Uterus (tissue), 4 donors: ENCODE measurements at places on chromosomes 2 and 18.

DNA sequence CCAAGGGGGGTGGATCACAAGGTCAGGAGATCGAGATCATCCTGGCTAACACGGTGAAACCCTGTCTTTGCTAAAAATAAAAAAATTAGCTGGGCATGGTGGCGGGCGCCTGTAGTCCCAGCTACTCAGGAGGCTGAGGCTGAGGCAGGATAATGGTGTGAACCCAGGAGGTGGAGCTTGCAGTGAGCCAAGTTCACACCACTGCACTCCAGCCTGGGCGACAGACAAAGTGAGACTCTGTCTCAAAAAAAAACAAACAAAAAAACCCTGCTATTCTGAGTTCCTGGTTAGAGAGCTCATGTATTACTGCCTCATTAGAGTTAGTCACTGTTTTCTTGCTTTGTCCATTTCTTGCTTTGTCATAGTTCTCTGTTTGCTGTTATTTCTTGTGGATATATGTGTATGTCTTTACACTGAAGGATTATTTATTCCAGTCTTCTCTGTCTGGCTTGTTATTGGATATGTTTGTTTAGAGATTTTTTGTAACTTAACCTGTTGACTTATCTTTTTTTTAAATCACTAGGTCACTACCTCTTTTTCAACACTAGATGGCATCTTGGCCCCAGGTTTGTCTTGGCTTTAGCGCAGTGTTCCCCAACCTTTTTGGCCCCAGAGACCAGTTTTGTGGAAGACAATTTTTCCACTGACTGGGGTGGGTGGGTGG is 17.0 kb downstream of the TTLL4 start:
- DNase-seq = no peak

DNA sequence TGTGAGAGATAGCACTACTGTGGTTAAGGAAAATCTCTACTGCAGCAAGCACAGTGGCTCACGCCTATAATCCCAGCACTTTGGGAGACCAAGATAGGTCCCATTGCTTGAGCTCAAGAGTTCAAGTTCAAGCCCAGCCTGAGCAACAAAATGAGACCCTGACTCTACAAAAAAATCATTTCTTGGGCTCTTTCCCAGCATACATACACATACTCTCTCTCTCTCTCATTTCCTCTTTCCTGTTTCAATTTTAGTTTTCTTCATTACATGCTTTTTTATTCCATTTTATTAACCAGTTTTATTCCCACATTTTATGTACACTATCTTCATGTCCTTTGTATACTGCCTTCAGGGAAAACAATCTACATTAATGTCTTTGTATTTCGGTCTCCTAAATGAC is 14.6 kb downstream of the WDR33 start:
- DNase-seq = no peak

GRCh38 chr18:23835506-23835905 is 146.3 kb downstream of the LAMA3 start:
- DNase-seq = peak; percentile 64

DNA sequence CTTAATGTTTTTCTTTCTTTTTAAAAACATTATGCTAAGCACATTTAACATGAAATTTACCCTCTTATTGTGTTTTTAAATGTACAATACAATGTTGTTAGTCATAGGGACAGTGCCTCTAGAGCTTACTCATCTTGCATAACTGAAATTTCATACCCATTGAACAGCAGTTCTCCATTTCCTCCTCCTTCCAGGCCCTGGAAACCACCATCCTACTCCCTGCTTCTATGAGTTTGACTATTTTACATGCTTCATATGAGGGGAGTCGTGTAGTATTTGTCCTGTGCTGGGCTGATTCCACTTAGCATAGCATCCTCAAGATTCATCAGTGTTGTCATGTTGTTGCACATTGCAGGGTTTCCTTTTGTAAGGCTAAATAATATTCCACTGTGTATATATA is 92.6 kb downstream of the SPATS2L start:
- DNase-seq = no peak

DNA sequence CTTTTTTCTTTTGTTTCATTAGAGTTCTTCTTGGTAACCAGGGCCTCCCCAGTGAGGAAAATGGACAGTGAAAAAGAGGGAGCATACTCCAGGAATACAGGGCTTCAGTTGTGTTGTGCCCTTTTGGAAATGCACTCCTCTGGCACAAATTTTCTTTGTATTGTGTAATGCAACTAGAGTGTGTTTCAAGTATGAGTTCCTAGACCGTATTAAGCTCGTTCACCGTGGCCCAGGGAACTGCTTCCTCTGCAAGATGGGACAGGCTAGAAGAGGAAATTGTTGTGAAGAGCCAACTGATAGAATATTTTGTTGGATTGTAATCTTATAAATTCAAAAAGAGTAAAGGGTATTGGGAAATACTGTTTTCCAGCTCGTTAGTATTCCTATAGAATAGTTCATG is 137.2 kb upstream of the TTC39C start:
- no peak for DNase-seq

DNA sequence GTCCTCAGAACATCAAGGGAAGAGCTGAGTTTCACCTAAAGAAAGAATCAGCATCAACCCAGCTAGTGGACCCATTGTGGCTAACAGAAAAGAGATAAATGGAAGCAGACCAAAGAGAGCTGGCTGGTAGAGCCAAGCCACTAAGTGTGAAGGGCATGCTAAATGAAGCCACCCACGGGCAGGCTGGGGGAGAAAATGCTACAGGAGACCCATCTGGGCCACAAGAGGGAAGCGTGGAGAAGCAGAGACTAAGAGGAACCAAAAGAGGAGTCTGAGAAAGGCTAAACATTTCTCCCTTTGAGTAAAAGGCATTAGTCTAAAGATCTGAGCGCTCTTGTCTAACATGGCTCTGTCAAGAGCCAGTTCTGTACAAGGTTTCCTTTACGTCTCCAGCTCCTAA is 15.8 kb downstream of the CWC22 start:
- no peak for DNase-seq

DNA sequence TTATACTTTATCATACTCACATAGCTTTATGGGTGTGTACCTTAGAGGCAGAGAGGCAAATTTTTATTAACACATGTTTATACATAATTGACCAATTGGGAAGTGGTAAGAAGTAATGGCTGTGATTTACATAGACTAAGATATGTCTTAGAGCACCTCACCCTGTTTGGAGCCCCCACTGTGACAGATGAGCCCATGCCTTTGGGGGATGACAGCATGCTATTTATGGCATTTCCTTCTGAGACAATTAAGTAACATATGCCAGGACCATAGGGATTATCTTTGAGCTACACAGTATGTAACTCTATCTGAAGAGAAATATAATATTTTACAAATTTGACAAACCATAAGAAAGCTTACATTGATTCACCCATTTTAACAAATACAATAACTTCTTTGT is 1655.3 kb upstream of the ACVR2A start:
- no peak for DNase-seq

DNA sequence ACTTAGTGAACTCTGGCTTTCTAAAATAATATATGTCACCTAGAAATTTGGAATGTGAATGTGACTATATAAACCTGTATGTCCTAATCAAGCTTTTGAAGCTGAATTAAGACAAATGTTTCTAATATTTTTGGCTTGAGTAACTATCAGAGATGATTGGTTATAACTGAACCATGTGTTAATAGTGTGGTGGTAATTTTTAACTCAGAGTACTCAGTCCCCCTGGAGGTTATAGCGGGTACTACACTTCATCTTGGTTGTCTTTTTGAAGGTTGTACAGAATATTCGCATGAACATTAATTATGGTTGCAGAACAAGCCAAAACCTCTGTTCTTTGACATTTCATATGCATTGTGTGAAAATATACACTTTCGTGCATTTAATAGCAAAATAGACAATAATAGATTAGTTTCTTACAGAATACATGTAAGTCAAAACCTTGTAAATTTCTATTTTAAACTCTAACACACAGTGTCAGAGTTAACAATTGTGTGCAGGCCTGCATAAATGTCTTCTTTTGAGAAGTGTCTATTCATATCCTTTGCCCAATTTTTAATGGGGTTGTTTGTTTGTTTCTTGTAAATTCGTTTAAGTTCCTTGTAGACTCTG is 86.0 kb downstream of the OSBPL6 start:
- no peak for DNase-seq

GRCh38 chr2:117961201-117961600 is 52.7 kb downstream of the CCDC93 start:
- DNase-seq = no peak

GRCh38 chr2:25251422-25252273 is 83.3 kb upstream of the POMC start:
- DNase-seq = peak; percentile 59

DNA sequence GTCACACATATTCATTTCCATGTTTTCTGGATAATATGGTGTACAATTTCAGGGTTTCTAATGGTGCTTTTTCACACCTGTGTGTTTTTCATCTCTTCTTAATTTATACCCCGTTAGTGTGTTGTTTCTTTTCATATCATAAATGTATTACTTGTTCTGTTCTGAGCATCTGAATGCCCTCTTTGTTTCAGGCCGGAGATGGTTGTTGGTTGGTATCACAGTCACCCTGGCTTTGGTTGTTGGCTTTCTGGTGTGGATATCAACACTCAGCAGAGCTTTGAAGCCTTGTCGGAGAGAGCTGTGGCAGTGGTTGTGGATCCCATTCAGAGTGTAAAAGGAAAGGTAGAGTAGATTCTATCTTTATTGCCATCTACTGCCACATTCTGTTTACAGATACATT is 45.1 kb upstream of the TBR1 start:
- no peak for DNase-seq

- DNase-seq = peak; percentile 74
Observed at GRCh38 chr2:45651415-45652089, at the start of gene PRKCE. Gene PRKCE, plus strand, starts transcription at chr2:45651675.

DNA sequence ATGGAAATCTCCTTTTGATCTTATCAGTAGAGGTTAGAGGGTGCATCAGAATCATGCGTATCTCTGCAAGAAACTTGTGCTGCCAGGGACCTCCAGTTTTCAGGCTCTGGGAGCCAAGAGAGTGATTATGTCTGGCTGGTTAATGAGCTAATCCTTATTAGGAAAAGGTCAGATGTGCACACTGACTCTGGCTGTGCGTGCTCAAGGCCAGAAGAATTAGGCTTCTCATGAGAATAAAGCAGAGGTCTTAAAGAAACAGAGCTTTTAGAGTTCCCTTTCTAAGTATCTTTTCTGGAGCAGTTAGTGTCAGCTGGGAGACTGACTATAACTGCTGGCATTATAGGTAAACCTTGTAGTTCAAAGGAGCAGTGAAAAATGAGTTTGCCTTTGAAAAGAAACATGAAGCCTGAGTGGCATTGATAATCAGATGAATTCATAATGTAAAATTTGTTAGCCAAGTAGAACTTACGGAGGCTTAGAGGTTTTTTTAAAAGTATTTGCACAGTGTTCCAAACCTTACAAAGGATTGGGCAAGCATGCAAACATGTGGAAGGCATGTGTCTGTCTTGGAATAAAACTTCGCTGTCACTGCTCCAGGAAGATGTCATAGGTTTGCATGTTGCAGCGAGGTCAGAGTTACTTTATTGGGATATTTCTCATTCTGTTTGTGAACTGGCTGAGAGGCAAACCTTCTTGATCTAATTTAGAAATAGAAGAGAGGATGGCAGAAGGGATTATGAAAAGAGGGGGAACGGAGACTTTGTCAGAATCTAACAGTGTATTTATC is 151.7 kb downstream of the ARHGAP28 start:
- no peak for DNase-seq
